SIG-M5 (cell line): ENCODE measurements at places on chromosomes 5 and 9.

DNA sequence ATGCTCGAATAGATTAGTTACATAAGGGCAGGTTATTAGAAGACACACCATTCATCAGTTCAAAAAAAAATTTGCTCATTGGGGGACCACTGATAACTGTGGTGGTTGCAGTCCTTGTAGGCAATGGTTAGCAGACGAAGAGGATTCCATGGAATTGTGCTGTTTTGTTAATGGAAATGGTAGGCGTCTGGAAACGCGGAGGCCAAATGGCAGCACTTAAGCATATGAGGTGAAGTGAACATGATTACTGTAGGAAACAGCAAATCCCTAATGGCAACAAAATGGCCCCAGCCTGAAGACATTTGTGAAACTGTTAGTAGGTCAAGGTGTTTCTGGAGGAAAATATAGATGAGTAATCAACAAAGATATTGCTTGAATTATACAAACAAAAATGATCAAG is 535.4 kb upstream of the PTPRD start:
- DNase-seq, result no peak

- DNase-seq, result no peak
Observed at GRCh38 chr9:124327491-124327890, 69.7 kb downstream of the NEK6 start.

DNA sequence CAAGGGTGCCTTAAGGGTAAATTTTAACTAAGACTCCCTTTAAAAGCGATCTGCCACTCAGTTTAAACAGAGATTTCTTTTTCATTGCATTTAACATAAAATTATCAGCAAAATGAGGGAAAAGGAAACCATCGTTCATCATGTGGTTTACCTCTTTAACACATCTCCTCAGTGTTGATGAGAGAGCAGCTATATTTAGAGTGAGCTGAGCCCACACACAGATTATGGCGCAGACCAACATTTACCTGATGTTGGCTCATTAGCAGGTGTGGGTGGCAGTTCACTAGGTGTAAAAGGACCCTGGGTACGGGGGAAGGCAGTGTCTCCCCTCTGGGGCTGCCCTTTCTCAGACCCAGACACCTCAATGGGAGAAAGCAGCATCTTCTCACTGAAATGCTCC is 149.8 kb downstream of the ENTREP1 start:
- no peak for DNase-seq

GRCh38 chr5:136526791-136527190 is 161.4 kb upstream of the TRPC7 start:
- no peak for DNase-seq

GRCh38 chr9:106843371-106843770 is 19.6 kb upstream of the ZNF462 start:
- DNase-seq, result no peak

- no peak for DNase-seq
Observed at GRCh38 chr5:173890195-173890991, 2.2 kb downstream of the CPEB4 start.

GRCh38 chr5:115568668-115569067 is 24.1 kb upstream of the FEM1C start:
- DNase-seq, result no peak

DNA sequence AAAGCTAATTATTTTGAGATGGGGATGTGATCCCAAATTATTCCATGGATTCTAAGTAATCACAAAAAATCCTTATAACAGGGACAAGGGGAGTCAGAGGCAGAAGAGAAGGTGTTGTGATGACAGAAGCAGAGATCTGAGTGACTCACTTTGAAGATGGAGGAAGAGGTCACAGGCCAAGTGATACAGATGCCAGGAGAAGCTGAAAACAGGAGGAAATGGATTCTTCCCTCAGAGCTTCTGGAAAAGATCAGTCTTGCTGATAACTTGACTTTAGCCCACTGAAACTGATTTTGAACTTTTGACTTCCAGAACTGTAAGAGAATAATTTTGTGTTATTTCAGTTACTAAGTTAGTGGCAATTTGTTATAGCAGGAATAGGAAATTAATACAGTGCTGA is 105.3 kb downstream of the GCNT1 start:
- DNase-seq, result no peak

DNA sequence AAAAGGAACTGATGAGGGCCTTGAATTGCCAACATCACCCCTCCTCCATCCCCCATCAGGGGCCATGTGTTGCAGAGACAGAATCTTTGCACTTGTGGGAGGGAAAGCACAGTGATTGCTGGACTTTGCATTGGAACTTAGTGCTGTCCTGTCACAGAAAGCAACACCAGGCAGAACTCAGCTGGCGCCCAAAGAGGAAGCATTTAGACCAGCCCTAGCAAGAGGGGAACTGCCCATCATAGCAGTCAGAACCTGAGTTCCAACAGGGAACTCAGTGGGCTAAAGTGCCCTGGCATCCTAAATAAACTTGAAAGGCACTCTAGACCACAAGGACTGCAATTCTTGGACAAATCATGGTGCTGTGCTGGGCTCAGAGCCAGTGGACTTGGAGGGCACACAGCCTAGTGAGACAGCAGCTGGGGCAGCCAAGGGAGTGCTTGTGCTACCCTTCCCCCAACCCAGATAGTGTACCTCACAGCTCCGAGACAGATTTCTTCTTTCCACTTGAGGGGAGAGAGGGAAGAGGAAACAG is 128.1 kb downstream of the ACTL7B start:
- DNase-seq, result no peak

DNA sequence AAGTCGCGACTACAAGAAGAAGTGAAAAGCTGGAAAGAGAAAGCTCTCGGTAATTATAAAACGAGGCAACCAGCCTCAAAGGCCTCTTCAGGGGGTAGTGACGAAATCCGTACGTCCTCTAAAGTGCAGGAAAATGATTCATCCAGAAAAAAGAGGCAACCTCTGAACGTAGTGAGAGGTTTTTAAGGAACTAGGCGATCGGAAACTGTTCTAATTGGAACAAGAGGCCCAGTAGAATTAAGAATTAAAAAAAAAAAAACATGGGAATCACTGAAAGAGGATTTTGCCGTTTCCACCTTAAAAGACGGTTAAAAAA is 1.0 kb downstream of the CSNK1A1 start:
- peak; percentile 90 for DNase-seq

DNA sequence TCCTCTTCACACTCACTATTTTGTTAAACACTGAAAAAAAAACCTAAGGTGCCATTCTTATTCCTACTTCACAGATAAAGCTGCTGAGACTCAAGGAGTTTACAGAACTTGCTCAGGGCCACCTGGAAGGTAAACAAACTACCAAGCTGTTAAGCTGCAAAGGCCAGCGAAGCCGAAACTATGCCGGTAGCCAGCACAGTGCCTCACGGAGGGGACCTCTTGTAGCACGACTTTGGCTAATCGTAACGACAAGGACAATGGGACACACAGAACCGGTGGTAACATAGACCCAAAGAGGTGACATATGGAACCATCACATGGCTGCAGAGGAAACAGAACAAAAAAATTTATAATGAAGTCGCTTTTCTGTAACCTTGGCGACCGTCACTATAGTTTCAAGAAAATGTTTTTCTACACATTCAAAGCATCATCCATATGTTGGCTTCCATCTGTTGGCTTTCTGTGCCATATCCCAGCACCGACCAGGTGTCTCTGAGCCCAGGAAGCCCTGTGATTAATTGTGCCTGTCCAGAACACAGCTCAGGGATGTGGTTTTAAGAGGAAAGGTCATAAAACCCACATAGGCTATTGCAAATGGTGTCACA is 60.3 kb downstream of the S1PR3 start:
- DNase-seq, result no peak

GRCh38 chr5:112637343-112637742 is 100.3 kb upstream of the APC start:
- DNase-seq, result no peak

GRCh38 chr9:105531530-105531929 is 26.4 kb upstream of the FKTN start:
- DNase-seq, result no peak

DNA sequence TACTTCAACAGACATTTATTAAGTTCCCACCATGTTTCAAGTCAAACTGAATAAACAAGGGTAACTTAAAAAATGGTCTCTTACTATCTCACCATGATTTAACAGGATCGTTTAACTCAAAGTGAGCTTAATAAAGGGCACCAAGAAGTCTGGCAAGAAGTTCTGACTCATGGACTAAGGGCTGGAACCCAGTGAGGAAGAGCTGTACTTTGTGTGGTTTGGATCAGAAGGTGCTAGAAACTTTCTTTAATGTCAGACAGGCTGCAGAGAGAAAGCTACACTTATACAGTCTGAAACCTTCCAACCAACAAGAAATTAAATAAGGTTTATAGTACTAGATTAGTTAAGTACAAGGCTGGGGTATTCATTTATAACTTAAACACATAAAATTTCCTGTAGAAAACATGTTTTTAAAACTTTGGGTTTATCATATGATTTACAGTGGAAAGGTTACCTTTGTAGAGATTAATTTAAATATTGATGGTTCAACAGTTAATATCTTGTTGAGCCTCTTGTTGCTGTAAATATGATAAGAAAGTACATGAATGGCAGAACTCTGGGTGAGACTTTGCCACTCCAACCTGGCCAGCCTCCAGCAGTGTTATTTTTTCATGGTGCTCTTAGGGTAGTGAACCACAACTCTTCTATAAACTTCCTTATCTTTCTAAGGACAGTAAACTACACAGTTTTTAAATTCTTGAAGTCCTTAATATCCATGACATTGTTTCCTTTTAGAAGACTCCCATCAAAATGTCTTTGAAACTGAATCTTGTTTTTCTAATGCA is 162.8 kb downstream of the MAN2A1 start:
- DNase-seq, result no peak

DNA sequence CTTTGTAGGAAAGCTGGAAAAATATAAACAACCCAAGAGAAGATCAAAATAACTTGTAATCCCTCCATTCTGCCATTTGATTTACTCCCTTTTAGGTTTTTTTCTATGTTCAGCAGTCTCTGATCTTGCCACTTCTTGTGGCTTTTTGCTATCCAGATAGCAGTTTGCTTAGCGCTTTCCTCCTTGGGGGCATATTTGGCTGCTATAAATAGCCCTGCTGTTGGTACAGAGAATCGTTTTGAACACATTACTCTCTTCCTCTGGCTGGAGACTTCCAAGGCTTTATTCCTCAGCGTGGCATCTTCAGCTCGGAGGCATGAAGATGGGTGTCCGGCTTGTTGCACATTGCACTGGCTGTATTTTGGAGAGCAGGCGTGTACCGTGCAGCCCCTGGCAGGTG is 38.6 kb downstream of the HMCN2 start:
- no peak for DNase-seq

DNA sequence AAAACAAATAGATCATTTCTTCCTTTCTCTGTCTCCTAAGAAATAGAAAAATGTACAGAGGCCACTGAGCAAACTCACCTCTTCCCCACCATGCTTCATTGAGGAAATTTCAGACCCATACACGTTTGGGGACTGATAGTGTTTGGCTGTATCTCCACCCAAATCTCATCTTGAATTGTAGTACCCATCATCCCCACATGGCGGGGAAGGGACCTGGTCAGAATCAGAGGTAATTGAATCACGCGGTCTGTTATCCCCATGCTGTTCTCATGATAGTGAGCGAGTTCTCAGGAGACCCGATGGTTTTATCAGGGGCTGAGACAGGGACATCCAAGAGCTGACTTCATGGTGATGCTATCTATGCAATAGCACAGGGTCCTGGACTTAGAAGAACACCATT is 1655.8 kb downstream of the MAT2B start:
- no peak for DNase-seq

- DNase-seq, result no peak
Observed at GRCh38 chr5:7960142-7960541, 91.2 kb downstream of the MTRR start.

DNA sequence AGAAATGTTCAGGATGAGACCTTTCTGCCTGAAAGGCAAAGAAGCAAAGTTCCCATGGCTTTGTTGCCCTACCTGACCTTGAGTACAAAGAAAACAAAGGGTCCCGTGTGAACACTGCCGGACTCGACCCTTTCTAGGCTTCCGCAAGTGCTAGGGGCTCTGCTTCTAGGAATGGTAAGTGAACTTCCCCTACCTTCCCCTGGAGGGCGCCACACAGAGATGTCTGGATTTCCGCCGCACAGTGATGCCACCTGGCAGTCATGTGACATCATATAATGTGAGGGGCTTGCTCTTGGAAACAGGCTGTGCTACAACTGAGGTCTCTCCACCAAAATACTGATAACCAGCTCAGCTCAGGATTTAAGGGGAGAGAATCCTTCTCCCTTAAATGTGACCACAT is 56.6 kb downstream of the HSD17B3 start:
- no peak for DNase-seq

DNA sequence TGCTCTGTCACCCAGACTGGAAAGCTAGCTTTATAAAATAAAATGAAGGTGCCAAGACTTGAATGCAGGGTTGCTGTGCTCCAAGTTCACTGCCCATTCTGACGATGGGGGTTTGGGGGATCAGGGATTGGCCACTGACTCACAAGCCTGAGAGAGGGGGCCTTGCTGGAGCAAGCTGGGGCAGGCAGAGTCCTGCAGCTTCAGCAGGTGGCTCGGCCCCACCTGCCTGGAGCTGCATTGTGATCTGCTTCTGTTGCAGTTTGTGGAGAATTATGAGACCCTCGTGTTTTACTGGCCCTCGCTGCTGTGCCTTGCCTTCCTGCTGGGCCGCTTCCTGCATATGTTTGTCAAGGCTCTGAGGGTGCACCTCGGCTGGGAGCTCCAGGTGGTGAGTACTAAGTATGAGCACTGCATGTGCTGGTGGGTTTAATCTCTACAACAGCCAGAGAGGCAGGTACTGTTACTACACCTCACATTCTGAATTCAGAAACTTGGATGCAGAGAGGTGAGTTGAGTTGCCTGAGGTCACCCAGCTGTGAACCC is 31.1 kb upstream of the CCDC180 start:
- no peak for DNase-seq

GRCh38 chr5:2879701-2880100 is 128.2 kb upstream of the IRX2 start:
- no peak for DNase-seq

DNA sequence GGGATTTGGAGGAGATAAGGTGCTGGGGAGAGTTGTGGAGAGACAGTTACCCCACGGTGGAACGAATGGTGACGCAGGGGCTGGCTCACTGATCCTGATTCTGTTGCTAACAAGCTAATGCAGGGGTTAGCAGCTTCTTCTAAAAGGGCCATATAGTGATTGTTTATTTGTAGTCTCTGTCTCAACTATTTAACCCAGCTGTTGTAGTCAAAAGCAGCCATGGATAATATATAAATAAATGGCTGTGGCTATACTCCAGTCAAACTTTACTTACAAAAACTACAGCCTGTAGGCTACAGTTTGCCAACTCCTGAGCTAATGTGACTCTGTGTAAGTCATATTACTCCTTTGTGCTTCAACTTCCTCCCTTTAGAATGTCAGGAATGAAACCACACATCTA is 21.8 kb downstream of the STOM start:
- no peak for DNase-seq

DNA sequence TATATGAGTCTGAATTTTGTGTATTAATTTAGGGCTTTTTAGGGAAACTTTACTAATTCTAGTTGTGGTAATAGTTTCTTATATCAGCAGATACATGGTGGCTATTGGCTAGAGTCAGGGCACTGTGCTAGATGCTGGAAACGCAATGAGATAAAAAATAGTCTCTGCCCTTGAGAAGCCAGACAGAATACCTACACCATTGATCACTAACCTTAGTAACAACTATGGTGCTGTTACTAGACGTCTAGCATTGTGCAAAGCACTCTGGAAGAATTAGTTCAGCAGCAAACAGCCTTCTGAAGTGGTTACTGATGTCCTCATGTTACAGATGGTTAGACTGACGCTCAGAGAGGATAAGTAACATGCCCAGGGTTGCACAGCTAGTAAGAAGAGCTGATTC is 61.8 kb downstream of the GDA start:
- no peak for DNase-seq

GRCh38 chr5:164504141-164504772 is 998.8 kb downstream of the MAT2B start:
- DNase-seq, result peak; percentile 18
